ENCODE measurements at places on chromosomes 11 and 22.

DNA sequence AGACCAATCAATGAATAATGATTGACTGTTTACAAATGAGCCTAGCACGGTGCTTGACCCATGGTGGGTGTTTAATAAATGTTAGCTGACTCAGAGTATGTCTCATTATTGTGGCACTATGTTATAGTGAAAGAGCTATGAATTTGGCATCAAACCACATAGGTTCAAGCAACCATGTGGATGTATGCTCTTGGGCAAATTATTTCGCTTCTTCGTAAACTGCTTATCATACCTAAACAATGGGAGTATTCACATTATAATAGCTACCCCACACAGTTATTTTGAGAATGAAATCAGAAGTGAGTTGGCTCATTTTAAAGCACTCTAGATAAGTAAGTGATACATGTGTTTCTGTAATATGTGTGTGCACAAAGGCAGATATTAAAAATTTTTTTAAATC is 118.7 kb upstream of the HSD17B12 start:
- no peak for DNase-seq

- no peak for DNase-seq
These were observed 805.5 kb downstream of the BRD1 start for GRCh38 chr22:49021926-49022815.

DNA sequence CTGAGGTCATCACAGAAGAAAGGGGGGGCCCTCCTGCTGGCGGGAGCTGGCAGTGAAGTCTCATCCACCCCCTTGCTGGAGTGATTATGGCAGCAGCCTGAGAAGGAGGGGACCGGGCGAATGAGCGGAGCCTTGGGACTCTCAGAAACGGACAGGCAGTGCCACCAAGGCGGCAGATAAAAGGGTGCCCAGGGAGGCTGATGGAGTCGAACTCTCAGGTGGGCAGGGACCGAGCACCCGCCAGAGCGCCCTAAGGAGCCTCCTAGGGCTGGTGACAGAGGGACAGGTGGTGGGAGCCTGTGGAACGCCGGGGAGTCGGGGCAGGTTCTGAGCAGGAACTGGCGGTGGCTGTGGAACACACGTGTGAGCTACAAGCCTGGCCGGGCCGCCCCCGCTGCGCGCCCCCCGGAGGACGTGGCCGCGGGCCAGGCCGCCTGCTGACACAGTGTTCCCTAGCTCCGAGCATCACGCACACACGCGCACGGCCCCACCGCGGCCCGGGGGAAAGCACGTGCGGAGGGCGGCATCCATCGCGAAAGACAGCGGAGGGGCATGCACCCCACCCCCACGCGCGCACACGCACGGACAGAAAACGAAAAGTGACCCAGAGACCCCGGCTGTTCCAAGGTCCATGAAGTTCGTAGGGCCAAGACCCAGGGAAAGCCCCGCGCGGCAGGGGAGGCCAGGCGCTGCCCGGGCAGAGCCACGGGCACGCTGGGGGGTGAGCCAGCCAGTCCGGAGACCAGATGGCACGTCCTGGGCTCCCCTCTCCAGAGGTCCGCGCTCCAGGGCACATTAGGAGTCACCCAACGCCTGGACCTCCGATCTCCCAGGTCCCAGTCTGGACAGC is 1.0 kb downstream of the VWCE start:
- DNase-seq, result peak; percentile 50

GRCh38 chr11:65613091-65613928 is 711 bp downstream of the MAP3K11 start:
- no peak for DNase-seq

DNA sequence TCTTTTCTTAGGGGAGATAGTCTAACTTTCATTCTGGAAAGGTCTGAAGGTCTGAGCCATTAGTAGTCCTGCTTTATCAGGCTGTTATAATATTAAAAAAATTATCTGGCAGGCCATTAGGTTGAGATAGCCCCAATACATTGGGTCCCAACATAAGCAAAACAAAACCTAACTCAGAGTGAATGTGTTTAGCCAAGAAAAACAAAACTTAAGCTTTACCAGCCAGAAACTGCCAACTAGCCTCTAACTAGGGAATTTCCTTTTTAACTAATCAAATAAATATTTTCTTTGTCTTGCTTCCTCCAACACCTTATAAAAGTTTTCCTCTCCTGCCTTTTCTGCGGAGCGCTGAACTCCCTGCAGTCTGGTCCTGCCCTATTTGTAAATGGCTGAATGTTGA is 1137.7 kb upstream of the CNTN5 start:
- DNase-seq, result no peak
